CD4-positive, alpha-beta T cell treated with Interleukin-15 for 4 hours (primary cell): ENCODE measurements at places on chromosomes 16 and 17.

GRCh38 chr16:20409398-20410120, at the start of gene ACSM5:
ACSM5 (plus strand) TSS chr16:20409534; CDS start chr16:20411485, 1,951 bp downstream.
- DNase-seq = no peak

DNA sequence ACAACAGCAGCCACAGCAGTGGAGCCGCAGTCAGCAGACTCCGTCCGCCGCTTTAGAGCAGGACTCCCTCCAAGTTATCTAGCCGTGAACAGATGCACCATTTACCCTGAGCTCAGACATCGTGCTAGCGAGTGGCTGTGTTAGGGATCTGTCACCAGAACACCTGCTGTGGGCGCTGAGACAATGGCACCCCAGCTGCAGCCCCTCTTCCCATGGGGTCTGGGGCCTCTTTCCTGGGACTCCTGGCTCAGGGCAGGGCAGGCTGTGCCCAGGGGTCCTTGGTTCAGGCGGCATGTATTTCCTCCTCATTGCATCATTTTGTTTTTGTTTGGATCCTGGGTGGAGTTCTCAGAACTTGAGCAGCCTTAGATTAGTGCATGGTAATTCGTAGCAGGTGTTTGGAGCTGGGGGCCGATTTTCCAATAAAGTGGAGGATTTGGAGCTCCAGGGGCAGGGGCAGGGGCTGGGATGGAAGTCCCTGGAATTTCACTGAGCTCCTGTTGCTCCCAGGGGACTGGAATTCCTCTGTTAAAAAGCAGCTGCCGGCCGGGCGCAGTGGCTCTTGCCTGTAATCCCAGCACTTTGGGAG, 23.4 kb downstream of the NMRAL1 start:
- no peak for DNase-seq

- DNase-seq = no peak
Measured at GRCh38 chr17:79622122-79622601, 11.3 kb upstream of the RBFOX3 start.

DNA sequence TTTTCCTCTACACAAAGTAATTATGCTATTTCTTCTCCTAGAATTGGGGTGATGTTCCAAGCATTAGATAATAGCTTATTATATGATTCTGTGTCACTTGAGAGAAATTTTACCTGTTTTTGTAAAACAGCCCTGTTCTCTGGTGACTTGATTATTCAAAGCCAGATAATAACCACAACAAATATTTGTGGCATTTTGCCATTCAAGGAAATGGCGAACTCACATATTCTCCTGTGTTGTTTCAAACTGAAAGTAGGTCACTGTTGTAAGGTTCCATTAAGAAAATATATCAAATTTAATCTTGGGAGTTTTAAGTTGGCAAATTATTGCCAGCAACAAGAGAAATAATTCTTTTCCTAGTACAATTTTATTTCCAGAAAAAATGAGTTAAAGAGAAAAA, 124.8 kb downstream of the STXBP4 start:
- peak; percentile 40 for DNase-seq

DNA sequence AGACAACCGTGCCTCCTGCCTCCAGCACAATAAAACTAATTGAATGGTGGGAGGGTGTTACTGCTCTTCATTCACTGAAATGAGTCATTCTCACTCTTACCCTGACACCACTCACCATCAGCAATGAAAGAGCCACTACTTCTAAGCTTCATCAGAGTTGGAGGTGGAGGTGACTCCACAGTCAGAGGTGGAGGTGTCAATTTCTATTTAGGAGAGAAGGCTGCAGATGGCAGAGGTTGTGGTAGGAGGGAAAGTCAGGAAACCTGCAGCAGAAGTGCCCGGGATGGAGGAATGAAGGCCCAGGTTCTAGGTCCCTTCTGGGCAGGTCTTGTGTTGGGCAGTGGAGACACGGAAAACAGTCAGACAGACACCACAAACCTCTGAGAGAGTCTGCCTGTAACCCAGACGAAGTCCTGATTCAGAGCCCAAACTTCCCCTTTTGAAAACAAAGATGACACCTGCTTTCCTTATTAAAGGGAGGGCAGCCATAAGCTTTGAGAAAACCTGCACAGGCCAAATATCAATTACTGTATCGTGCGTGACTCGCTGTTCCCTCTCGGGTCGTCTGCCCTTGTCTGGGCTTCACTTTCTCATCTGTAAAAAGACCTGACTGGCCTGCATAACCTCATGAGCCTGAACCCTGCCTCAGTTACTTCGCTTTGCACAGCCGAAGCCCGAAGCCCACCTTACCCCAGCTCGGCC, 668 bp downstream of the ATPAF2 start:
- peak; percentile 27 for DNase-seq
